Lower leg skin (tissue), 4 donors: ENCODE measurements at places on chromosomes 16 and 17. TPM values are rescaled to one million over a fixed set of nuclear protein-coding genes. Genes with fewer than 3 reads are reported as not detected.

Gene KCNAB3
- 0.10 TPM for total RNA-seq

Gene CACNG5
- not detected for total RNA-seq

Gene FBXW10
- not detected for total RNA-seq

Gene THUMPD1
- total RNA-seq: 68.1 TPM

Gene KRTAP17-1
- total RNA-seq: 1.3 TPM

Gene PRSS27
- 1.3 TPM for total RNA-seq
